ENCODE measurements at places on chromosomes 3 and 15.

- no peak for DNase-seq
Observed at GRCh38 chr15:72060687-72061250, 57.2 kb downstream of the MYO9A start.

DNA sequence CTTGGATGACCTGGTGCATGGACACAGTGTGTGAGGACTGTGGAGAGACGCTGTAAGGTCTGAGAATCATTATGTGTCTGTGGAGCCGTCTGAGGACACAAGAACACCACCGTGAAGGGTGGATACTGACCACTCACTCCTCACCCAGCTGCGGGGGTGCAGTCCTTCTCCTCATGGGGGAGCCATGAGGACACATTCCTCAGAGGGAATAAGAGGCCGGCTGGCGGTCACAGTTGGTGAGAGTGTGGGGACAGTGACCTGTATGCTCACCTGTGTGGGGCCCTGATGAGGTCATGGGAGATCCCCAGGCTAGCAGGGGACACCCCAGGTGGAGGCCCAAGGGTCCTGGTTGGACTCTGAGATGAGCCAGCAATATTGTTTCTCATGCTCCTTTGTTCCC is 2.5 kb upstream of the TRPM1 start:
- DNase-seq: no peak

DNA sequence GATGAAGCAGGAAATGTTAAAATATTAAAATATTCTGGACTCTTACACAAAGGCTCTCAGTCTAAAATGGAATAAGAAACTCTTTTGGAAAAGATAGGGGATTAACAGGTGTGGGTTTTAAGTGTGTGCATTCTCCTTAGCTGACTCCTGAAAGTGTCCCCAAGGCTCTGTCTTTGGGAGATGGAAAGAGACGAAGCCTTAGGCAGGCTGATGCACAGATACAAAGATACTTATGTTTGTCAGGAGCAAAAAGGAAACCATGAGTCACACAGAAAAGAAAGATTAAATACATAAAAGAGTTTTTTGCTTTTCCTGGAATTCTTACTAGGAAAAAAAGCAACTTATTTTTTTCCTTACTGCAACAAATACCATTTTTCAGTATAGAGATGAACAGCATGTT is 23.8 kb upstream of the ABI3BP start:
- DNase-seq: peak; percentile 44

GRCh38 chr3:172449466-172450149 is 1.4 kb upstream of the GHSR start:
- DNase-seq: peak; percentile 37

DNA sequence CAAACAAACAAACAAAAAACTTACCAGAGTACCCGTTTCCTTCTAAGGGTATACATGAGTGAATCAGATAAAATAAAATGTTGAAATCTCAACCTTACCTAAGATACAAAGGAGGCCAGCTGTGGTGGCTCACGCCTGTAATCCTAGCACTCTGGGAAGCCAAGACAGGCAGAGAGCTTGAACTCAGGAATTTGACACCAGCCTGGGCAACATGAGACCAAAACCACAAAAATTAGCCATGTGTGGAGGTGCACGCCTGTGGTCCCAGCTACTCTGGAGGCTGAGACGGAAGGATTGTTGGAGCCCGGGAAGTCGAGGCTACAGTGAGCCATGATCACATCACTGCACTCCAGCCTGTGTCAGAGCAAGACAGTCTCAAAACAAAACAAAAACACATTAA is 11.0 kb upstream of the FAM219B start:
- DNase-seq: peak; percentile 63

DNA sequence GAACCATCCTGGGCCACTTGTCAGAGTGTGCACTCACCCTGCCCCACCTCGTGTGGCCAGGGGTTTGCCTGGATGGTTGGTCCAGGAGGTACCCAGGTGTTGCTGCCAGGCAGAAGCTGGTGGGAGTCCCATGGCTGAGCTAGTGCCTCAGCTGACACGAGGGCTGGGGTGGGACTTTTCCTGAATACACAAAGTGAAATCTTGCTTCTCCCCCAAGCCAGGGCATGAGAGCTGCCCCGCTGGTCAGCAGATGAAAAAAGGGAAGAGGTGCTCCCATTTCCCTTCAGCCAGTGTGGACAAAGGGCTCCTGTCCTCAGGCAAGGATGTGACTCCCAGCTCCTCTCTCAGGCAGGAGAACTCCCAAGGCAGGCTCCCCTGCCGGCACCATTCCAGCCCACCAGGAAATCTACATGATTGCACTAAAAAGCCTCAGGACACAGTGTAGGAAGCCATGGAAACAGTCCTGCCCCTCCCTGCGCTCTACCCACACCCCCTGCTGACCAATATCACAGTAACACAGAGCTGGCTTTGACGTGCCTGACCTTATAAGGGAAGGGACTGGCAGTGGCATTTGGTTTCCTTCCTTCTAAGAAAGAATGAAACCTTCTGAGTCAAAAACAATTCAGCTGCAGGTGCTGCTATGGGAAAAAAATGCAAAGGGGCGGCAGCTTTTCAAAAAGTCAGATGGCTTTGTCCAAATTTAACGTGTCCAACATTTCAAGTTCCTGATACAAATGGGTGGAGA is 33.9 kb downstream of the MYO5C start:
- DNase-seq: peak; percentile 81

GRCh38 chr3:46713898-46714552 is 3.6 kb downstream of the PRSS50 start:
- no peak for DNase-seq

DNA sequence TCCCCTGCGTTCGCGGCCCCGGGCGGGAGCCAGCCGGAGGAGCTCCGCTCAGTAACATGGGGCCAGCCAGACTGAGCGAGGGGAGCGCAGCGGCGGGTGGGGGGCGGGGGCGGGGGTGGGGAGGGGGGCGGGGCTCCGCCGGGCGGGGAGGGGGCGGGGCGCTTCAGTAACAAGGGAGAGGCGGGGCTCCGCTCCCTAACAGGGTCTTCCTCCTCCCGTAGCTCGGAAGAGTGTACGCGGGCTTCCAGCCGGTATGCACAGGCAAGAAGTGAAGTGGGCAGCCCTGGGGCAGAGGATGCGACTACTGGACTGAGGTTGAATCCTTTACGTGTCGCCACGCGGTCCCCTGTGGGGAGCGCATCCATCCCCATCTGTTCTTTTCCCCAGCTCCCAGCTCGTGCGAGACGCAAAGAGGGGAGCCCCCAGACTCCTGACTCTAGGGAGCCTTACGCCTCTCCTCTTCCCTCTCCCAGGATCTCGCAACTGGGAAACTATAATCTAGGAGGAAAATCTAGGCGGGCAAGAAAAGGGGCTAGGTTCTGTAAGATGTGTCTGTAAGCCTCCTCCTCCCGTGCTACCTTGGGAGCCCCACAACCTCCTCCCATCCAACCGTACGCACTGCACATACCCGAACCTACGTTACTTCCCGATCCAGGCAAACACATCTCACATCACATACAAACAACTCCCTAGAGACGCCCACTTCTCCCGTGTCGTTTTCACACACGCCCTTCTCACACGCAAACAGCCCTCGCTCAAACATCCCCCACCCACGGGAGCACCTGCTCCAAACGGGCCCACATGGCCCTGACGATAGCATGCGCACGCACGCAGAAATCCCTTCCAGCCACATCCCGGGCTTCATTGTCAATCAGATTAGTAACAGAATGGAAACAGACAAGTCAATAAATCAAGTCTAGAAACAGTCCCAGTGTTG is at the start of gene SHF:
SHF (minus strand) TSS at position 73 of the 937 bp plus-strand sequence; CDS start at position 58, 15 bp downstream.
- DNase-seq: peak; percentile 24

- DNase-seq: no peak
Observed at GRCh38 chr3:184082465-184082864, 14.4 kb upstream of the HTR3E start.

DNA sequence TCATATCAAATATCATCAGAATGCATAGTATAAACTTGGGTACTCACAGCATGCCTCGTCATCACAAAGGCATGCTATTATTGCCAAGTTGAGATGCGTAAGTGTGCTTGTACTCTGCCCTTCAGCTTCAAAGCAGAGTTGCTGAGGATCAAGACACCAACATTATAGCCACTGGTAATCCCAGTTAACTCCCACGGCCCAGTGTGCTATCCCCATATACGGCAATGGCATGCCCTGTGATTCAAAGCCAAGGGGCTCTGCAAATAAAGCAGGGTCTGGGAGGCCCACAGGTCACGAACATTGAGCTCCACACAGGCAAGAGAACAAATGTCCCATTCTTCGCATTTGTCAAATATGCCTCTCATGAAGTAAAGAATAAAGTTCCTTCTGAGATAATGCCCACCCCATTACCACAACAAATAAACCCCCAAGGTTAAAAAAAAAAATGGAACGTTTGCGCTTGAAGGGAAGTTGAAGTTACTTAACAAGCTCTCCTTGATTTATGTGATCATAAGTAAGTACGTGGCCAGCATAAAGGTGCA is 298.1 kb upstream of the NECTIN3 start:
- DNase-seq: peak; percentile 94

DNA sequence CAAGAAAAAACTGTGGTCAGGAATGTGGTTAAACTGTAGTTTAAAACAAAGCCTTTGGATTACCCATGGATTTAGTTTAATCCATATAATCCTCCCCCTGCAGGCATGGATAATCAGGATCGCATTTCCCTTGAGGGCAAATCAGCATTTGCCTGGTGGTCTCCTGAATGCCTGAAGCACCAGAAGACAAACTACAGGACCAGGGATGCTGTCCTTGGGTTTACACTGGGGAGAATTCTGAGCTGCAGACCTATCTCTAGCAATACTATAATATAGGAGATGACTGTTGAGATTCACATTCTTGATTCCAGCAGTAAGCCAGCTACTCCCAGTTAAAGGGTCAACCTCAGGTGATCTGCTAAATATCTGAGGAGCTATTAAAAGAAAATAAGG is 10.6 kb downstream of the PIK3CB start:
- no peak for DNase-seq

DNA sequence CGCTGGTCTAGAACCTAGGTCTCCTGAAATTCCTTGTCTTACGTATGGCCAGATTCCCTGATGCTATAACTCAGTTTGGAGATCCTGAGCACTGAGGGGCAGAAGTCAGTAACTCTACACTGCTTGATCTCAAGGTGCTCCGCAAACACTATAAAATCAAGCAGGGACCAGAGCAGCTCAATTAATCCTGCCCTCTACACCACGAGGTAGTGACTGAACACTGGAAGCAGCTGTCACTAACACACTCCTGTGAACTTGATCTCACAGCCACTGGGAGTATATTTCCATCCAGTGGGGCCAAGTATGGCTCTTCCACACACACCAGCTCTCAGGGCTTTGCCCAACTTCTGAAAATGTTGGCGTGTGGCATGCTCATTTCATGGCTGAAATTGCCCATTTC is 51.0 kb downstream of the EDEM1 start:
- no peak for DNase-seq

GRCh38 chr15:79204886-79205675 is 77.4 kb upstream of the ANKRD34C start:
- DNase-seq: no peak

DNA sequence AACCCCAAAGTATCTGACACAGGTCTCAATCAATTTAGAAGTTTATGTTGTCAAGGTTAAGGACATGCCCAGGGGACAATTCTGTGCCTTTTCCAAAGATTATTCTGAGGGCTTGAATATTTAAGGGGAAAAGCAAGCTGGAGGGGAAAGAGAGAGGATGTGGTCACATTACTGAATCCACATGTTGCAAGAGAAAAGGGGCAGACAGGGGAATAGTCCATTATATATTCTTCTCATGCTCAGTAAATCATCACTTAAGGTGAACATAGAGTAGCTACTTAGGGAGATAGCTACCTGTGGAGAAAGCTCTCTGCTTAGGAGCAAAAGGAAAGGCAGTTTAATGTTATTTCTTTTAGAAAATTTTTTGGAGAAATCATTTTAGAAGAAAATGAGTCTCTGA is 751.6 kb downstream of the SI start:
- DNase-seq: no peak

DNA sequence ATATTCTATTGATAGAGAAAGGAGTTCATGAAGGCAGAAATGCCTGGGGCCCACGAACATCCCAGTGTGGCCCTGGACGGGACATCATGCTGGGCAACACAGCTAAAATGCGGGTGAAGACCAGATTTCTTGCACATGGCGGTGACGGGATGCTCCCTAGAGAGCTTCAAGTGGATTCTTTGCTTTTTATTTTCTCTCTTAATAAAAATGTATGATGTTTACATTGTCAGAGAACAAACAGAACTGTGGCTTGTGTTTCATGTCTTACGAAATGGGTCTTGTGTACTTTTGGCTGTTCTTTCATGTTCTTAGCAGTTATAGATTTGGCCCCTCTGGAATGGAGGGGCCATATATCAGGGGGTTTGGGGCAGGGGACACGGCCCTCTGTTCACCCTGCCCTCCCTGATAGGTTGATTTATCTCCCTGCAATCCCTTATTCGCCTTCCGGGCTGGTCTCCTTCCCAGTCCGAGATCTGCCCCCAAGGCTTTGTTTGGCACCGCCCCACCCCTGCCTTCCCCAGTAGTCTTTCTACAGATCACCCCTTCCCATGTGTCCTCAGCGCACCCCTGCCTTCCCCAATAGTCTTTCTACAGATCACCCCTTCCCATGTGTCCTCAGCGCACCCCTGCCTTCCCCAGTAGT is 68.7 kb upstream of the CGNL1 start:
- peak; percentile 25 for DNase-seq

GRCh38 chr15:51051776-51052175 is 42.9 kb downstream of the TNFAIP8L3 start:
- no peak for DNase-seq

GRCh38 chr3:32453346-32453745 is 49.3 kb downstream of the CMTM6 start:
- DNase-seq: peak; percentile 77

- DNase-seq: no peak
Observed at GRCh38 chr15:62564886-62565633, 400.0 kb upstream of the C2CD4B start.

DNA sequence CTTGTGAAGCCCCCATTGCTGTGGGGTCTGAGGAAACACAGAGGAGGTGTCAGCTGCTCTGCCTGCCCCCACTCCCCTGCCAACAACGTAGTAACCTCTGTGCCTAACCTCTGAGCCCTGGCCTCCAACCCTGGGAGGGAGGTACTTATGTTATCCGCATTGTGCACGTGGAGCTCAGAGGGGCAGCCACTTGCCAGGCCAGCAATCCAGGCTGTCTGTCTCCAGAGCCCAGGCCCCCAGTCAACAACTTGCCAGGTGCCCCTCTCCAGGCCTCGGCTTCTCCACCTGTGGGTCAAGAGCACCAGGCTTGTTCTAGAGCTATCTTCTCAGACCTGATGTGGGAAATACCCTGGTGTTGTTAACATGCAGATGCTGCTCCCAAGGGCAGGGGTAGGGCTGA is 2.7 kb downstream of the TPRA1 start:
- no peak for DNase-seq

DNA sequence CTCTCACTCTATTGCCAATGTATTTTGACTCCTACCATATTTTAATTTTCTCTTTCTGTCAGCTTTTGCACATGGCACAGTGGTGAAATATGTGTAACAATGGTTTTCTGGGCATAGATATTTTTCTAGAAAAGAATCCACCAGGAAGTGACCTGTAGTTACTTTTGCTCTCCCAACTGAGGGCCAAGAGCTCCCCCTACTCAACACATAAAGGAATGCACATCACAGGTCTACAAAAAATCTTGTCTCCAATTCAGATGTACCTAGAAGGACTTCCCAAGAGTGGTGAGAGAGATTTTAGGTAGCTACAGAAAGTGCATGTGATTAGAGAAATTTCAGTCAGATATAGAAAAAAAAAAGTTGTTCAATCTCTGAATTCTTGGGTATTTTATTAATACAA is 15.6 kb downstream of the CPA3 start:
- DNase-seq: peak; percentile 58

- DNase-seq: no peak
Observed at GRCh38 chr3:194038960-194039359, 97.0 kb upstream of the HES1 start.

- DNase-seq: no peak
Observed at GRCh38 chr3:11845651-11846050, 1.0 kb downstream of the TAMM41 start.

GRCh38 chr3:153372326-153372725 is 210.3 kb downstream of the RAP2B start:
- DNase-seq: peak; percentile 90

Measured in choroid plexus epithelial cell (primary cell).